Fibroblast of the aortic adventitia (primary cell): ENCODE measurements at places on chromosomes 12 and 14.

GRCh38 chr14:104387022-104388010 lies 192.2 kb upstream of the C14orf180 start:
- no peak for DNase-seq

DNA sequence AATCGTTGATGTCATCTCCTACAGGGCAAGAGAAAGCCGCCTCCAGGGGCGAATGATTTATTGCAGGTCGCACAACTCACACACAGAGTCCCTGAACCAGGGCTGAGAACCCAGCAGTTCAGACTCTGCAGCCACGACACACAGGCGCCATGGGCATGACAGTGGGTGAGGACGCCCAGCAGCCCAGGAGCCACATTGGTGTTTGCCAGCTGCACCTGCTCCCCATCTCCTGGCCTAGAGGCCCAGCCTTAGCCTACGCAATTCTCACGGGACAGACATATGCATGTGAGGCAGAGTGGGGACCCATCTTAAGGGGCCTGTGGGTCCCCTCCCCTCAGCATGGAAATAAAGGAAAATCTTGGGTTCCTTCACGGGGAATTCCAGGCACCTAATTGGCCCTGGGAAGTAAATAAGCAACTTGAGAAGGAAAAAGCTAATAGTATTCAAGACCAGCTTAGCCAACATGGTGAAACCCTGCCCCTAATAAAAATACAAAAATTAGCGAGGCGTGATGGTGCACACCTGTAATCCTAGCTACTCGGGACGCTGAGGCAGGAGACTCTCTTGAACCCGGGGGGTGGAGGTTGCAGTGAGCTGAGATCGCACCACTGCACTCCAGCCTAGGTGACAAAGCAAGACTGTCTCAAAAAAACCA lies 69.3 kb downstream of the RIMBP2 start:
- no peak for DNase-seq

DNA sequence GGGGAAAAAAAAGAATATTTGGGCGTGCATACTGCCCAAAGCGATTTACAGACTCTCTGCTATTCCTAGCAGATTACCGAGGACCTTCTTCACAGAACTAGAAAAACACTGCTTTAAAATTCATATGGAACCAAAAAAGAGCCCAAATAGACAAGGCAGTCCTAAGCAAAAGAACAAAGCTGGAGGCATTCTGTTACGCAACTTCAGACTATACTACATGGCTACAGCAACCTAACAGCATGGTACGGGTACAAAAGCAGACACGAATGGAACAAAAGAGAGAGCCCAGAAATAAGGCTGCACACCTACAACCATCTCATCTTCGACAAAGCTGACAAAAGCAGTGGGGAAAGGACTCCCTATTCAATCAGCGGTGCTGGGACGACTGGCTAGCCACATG lies 56.7 kb downstream of the TRAF3 start:
- no peak for DNase-seq

- no peak for DNase-seq
Observed at GRCh38 chr12:43028826-43029225, 439.3 kb upstream of the PRICKLE1 start.

GRCh38 chr12:126518596-126519200 lies 1453.5 kb downstream of the AACS start:
- DNase-seq: peak; percentile 43

DNA sequence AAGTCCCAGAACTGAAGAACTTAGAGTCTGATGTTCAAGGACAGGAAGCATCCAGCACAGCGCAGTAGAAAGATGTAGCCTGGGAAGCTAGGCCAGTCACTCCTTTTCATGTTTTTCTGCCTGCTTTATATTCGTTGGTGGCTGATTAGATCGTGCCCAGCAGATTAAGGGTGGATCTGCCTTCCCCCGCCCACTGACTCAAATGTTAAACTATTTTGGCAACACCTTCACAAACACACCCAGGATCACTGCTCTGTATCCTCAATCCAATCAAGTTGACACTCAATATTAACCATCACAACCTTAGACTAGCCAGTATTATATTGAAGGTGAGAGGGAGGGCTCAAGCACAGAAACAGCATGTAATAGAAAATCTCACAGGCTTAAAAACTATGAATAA lies 222.9 kb downstream of the C12orf50 start:
- DNase-seq: no peak

DNA sequence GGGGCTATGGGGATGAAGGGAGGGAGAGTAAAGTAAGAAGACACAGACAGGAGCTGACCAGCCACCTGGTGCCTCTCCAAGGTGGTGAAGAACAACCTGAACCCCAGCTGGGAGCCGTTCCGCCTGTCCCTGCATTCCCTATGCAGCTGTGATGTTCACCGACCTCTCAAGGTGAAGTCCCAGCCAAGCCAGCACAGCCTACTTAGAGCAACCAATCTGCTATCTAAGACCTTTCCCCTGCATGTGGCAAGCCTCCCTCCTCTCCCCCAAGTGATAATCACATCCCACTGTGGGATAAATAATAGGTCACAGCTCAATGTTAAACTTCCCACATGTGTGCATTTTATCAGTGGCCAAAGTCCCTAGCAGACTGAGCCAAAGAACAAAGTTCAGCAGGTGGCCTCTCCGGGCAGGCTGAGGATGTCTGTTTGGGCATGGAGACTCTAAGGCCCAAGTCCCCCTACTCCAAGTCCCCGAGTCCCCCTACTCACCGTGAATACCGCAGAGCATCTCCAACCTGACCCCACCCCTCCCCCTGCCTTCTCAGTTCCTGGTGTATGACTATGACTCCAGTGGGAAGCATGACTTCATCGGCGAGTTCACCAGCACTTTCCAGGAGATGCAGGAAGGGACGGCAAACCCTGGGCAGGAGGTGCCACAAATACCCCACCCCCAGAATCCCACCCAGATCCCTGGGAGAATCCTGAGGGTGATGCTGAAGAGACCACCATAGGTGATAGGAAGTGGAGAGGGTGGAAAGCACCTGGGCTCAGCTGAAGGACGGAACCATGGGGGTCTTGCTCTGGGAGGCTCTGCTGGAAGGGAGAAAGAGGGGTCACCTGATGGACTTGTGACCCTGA lies 3.5 kb downstream of the CPNE6 start:
- no peak for DNase-seq

GRCh38 chr12:102757154-102757881 lies 159.7 kb downstream of the PAH start:
- DNase-seq: no peak

- DNase-seq: no peak
Observed at GRCh38 chr12:83156815-83157214, 470.1 kb downstream of the TMTC2 start.

DNA sequence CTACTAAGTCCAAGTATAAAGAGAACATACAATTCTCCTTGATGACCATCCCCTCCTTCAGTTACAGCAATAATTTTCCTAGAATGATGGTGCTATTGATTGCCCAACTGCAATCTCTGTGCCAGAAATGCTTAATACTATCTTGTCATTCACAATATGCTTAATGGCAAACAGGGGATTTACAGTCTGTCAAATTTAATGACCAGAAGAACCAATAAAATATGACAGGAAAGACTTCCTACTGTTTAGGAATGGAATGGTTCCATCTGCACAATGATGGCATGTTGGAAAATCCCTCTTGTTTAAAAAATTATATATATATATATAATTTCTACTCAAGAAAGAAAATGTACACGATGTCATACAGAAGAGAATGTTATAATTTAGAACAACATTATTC lies 623.2 kb downstream of the CCER1 start:
- no peak for DNase-seq

DNA sequence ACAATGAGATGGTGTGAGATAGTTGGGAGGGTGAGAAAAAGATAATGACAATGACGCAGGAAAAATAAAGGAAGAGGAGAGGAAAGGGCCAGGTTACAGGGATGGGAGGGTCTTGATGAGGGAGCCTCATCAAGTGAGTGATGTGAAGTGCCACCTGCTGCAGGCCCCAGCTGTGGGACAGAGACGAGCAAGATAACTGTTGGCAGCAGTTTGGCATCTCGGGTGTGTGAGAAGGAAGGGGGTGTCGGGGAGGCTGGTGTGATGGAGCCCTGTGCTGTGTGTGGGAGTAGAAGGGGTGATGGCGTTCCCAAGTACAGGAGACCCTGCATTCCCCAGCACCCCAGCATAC lies 11.4 kb upstream of the TAC3 start:
- DNase-seq: no peak

- no peak for DNase-seq
Observed at GRCh38 chr14:36939265-36939664, 233.1 kb downstream of the SLC25A21 start.

GRCh38 chr14:87785897-87786296 lies 207.1 kb downstream of the GALC start:
- DNase-seq: no peak

DNA sequence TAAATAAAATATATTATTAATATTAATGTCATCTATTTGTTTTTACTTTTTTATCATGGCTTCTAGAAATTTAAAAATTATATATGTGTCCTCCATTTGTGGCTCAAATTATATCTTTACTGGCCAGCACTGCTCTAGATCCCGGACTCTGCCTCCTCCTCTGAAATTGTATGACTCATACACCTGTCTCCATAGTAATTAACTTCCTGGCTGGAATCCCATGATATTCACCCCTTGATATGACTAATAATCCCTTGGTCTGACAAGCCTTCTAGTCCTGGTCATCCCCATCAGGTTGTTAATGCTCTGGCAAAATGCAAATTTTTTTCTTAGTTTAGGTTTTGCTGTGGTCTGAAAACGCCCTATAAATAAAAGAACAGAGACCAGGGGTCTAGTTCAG lies 116.2 kb downstream of the BMP4 start:
- no peak for DNase-seq

GRCh38 chr12:66188584-66189485 lies at the start of gene IRAK3:
IRAK3 (plus strand) TSS chr12:66189214; CDS start chr12:66189300, 86 bp downstream.
- DNase-seq: peak; percentile 41

- no peak for DNase-seq
Observed at GRCh38 chr14:104429291-104429861, 150.2 kb upstream of the C14orf180 start.

DNA sequence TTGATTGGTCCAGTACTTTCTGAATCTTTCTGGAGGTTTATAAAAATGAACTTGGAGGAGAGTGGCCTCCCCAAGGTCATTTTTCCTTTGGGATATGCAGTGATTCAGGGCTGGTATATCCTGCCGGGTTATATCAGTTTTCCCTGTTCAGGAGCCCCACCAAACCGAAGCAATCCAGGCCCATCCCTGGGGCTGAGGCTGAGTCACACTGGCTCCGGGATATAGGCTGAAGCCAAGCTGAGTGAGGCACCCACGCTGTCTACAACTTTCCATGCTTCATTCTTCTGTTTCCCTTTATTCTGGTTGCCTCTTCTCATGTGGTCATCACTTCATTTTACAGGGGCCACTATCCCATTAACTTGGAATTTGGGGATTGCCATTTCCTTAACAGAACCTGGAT lies 3.4 kb downstream of the SSPN start:
- peak; percentile 78 for DNase-seq

DNA sequence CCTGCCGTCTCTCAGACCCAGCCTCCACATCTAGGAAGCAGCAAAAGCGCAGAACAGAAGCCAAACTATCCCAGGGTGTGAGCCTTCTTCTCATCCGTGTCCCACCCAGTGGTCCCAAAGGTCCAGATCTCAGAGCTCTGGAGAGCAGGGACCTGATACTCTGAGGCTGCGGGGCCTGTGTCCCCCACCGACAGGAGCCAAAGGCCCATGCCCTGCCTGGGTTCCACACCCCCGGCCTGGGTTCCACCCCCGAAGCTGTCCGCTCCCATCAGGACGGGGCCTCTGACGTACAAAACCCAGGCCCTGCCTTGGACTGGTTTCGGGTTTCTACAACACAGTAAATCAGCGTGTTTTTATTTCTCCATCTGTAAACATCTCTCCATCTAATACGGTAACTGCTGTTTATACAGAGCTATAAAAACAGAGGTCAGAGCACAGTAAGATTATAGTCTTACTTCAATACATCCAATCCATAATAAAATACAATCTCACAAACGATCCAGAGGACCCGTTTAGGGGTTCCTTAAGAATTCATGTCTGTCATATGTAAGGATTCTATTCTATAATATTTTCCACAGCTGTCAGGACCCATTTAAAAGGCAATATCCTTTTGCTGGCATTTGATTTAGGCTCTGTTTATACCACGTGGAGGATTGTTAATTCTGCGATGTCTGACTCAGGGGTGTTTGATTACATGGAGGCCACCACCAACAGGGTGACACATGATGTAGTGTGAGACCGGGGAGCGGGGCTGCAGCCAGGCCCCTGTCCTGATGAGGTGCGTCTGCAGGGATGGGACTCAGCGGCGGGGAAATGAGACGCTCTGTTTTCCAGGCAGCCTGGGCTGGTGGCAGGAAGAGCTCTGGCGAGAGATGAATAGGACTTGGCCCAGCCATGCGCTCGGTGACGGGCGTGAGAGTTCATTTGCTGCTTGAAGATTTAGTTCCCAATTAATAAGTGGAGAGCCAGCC lies 110.3 kb downstream of the DICER1 start:
- no peak for DNase-seq

GRCh38 chr12:38585086-38585485 lies 268.5 kb downstream of the ALG10B start:
- DNase-seq: no peak

- DNase-seq: peak; percentile 87
Observed at GRCh38 chr12:108722992-108723766, 8.1 kb downstream of the CORO1C start.

GRCh38 chr12:95703986-95704385 lies 86.6 kb downstream of the NTN4 start:
- no peak for DNase-seq

GRCh38 chr14:73741876-73742519 lies 27.8 kb upstream of the PNMA1 start:
- DNase-seq: no peak

GRCh38 chr12:5988659-5989116 lies 43.6 kb upstream of the ANO2 start:
- peak; percentile 76 for DNase-seq

DNA sequence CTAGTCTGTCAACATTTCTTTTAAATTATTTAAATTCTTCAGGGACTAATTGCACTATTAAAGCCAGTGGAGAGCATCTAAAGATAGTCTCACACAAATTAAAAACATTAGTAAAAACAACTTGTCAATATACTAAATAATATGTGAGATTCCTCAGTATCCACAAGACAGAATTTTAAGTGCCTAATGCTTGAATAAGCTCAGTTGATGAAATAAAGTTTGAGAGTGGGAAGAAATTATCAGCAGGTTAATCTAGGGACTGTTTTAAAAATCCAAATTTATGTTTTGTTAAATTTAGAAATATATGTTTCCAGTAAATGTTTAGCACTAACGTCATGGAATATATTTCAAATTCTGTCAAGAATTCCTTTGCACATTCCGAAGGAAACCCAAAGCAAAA lies 105.2 kb downstream of the SLC41A2 start:
- no peak for DNase-seq

DNA sequence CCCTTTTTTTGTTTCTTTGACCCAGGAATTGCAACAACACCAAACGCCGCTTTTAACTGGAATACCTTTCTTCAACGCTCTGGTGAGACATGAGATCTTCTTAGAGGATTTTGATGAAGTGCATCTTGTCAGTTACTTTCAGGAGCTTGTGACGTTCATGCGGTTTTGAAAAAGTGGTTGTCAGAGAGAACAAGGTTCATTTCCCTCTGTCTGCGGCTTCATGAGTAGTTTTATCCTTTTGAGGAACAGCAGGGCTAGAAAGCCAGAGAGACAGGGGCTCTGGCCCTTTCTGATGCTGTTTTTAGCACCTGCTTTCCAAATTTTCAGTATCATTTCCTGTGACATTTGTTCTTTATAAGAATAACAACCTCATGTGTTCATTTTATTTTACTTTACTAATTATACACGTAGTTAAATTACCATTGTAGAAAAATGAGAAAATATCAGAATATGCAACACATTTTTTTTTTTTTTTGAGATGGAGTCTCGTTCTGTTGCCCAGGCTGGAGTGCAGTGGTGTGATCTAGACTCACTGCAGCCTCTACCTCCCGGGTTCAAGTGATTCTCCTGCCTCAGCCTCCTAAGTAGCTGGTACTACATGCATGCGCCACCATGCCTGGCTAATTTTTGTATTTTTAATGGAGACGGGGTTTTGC lies 61.8 kb downstream of the GLT1D1 start:
- DNase-seq: no peak
